Erythroblast (primary cell): ENCODE measurements at places on chromosomes 12 and 14.

DNA sequence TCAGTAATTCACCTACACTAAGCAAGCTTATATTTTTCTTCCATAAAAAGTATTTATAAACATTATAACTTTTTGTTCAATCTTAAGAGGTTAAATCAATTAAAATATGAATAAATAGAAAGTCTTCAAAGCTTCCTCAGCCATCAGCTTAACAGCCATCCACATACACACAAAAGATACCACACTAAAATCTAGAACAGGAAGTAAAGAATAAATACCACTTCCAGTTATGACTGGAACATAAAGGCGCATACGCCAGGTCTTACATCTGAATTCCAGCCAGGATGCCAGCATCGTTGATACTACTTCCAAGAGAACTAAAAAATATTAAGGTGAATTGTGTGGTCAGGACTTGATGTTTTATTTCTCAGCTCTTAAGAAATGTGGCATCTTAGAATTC is 17.0 kb downstream of the SIX1 start:
- DNase-seq, result no peak

- DNase-seq, result no peak
These were observed 10.7 kb upstream of the TBC1D30 start for GRCh38 chr12:64813723-64814122.

- DNase-seq, result peak; percentile 50
These were observed 123.0 kb downstream of the GLT1D1 start for GRCh38 chr12:128976120-128976738.

DNA sequence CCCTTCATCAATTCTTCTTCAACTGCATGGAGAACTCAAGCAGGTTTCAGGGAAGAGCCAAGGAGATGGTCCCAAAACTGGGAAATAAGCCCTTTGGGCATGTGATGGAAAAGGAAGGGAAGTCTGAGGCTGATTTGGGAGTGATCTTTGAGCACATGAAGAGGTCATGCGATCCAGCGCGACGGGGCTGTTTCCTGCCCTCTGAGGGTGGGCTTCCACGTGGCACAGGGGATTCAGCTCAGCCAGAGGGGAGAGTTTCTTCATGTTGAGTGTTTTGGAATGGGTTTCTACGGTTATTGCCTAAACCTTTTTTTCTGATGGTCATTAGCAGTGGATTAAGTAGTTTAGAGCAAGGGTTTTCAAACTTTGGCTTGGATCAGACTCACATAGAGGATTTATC is 30.2 kb downstream of the GPR68 start:
- DNase-seq, result no peak

DNA sequence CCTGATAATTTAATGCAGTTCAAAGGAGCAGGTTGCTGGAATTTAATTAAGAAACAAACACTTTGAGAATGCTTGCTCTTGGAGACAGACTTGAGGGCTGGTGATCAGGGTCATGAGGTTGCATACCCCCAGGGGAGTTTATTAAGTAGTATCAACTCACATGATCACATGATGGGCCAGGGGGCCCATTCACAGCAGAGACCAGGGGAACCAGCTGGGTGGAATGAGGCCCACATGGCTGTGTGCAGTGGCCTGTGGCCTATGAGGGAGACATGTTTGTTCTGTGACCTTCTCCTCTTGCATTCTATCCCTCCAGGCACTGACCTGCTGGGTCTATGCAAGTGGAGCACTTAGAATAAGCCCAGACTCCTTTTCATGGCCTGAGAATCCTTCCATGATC is 266.6 kb upstream of the PWP1 start:
- DNase-seq, result no peak

- peak; percentile 23 for DNase-seq
These were observed 384.2 kb downstream of the ZFP36L1 start for GRCh38 chr14:68408680-68409079.

DNA sequence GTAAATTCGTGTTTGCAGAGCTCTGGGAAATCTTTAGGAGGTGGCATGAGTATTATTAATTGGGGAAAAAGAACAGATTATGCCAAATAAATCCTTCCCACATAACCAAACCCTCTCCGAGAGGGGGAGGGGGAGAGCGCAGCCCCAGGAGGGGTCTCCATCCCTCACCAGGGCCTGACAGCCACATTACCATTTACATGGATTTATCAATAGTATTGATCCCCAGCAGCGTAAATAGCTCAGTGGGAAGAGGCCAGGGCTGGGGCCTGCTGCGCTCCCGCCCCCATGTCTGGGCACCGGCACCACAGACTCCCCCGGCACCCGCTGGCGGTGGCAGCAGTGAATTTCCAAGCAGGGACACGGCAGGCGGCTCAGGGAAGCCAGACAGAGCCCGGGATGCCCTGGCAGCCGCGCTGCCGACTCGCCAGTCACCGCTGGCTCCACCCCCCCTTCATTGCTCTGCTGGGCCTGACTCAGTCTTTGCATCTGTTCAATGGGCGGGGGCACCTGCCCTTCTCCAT is 2.4 kb downstream of the NCOR2 start:
- DNase-seq, result no peak

- no peak for DNase-seq
These were observed 46.9 kb downstream of the ACTN1 start for GRCh38 chr14:68932231-68932630.

DNA sequence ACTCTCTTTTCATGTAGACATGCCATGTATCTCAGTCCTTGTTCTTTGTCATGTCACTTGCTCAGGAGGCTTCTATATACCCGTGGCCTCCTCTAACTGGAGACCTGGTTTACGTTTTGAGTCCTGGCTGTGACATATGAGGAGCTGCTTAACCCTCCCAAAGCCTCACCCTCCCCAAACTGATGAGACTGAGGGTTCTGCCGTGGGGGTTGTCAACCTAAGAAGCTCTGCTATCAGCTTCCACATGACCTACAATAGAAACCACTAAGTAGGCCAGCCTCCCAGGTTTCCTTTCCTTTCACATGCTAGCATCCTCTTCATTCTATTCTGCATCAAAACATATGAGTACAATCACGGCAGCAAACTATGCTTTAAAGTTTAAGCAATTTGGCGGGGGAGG is 76.8 kb upstream of the WSCD2 start:
- DNase-seq, result no peak

DNA sequence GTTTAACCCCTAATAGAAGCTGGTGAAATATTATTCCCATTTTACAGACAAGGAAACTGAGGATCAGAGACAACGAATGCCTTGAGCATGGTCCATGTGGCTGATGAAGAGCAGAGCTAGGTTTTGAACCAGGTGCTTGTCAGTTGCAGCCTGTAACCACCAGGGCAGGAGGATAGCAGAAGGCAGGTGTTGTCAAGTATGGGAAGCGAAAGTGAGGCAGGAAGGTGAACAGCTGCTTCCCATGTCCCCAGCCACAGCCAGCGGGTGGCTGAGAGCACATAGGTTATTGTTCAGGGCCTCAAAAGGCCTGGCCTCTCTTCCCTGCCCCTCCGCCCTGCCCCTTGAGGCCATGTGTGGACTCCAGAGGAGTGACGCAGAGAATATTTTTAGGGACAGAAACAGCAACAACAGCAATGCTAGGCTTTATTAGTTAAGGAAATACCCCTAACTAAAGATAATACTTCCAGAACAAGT is 39.6 kb downstream of the IQSEC3 start:
- DNase-seq, result no peak

GRCh38 chr12:129190827-129191226 is 337.5 kb downstream of the GLT1D1 start:
- no peak for DNase-seq

DNA sequence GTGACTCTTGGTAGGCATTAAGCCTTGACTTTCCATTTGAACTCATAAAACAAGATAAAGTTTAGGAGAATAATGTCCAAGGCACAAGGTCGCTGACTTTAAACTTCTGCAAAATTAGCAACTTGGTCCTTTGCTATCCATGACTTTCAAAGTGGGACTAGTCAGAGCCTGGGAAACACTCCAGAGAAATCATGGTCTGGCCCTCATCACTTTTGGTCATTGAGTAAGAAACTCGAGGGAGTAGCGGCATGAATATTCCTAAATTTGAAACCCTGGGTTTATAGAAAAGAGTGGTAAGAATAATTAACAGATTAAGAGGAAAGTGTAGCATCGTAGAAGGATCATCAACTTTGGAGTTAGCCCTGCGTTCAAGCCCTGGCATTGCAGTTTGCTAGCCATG is 16.9 kb upstream of the APPL2 start:
- no peak for DNase-seq

GRCh38 chr14:102279688-102280348 is 25.1 kb downstream of the MOK start:
- no peak for DNase-seq

DNA sequence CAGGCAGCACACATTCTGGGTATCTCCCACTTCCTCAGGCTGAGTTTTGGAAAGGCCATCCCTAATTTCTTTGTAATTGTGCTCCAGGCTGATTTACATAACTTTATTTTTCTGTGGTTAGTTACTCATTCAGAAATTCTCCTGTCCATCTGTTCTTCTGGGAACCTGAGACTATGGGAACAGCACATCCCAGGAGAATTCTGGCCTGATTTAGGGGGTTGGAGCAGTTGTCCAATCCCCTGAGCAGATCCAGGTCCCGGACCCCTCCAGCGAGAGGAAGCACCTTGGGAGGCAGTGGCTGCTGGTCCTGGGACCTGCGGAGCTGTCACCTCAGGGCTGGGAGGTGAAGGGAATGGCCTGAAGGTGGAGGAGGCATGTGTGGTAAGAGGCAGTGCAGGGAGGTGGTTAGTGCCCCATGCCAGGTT is 40.4 kb downstream of the TSPAN9 start:
- no peak for DNase-seq

DNA sequence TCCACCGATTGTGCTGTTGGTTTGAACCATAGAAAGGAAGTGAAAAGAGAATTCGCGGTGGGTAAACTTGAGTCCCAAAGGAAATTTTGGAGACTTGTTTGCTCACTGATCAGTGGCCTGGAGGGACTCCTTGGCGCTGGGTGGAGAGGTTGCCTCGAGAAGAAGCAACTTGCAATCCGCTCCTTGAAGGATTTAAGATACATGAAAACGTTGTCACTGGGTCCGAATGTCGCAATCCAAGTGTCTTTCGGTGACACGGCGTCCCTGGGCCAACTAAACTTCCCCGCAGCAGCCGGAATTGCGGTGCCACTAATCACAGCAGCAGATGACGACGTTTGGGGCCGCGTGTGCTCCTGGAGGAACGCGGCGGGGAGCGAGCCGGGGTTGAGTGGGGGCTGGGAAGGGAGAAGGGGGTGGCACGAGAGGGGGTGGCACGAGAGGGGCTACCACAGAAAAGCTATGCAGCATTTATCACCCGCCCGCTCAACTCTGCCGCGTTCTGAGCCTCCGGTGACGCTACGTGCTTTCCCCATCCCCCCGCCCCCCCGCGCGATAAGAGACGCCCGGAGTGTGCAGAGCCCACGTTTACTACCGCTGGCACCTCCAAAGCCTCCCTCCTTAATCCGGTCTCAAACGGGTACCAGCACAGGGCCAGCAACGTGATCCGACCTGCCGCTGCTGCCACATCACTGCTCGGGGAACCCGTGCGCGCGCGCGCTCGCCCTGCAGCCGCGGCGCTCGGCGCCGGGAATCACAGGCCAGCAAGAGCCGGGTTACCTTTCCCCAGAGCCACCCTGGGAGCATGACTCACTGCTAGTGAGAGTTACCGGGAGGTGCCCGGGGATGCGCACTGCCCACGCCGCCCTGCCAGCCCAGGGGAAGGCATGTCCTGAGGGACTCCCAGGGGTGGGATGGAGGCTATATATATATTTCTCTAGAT is 833 bp upstream of the BHLHE41 start:
- peak; percentile 28 for DNase-seq

GRCh38 chr14:36241183-36241582 is 64.7 kb upstream of the PTCSC3 start:
- DNase-seq, result no peak

- DNase-seq, result no peak
These were observed 59.1 kb upstream of the AMN start for GRCh38 chr14:102863381-102863780.

DNA sequence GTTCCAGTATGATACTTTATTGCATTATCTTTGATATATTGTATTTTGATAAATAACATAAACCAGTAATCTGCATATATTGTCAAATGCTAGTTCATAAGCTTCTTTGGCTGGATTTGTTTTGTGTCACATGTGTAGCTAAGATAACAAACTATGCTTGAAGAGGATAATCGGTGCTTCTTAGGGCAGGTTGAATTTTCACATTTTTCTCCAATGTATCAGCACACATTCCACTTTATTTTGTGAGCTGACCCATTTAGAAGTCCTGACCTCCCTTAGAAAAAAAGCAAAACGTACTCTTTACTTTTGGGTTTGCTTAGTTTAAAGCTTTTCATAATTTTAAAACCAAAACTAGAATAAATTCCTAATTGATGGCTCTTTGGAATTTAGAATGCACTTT is 277.7 kb upstream of the DDHD1 start:
- no peak for DNase-seq

- DNase-seq, result no peak
These were observed 203.5 kb upstream of the G2E3 start for GRCh38 chr14:30355431-30355913.

- no peak for DNase-seq
These were observed 79.9 kb downstream of the PHLDA1 start for GRCh38 chr12:75951399-75952278.

DNA sequence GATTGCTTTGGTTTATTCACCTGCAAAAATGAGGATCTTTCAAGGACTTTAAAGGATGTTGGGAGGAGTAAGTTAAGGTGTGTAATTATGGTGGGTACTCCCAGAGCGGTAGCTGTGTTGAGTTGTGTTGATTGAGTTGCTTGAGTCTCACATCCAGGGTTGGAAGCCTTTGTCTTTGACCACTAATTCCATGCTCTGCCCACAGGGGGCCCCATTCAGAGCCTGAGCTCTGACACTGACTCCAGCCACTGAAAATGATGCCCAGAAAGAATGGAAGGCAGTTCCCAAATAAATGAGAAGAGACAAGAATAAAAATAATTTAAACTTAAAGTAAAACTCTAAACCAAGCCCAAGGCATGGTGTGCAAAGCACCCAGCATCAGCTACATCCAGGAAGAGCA is 237.4 kb upstream of the PWP1 start:
- peak; percentile 12 for DNase-seq

GRCh38 chr12:76256904-76257303 is 91.3 kb downstream of the BBS10 start:
- DNase-seq, result no peak

GRCh38 chr14:70004791-70005190 is 125.6 kb downstream of the SMOC1 start:
- no peak for DNase-seq

- no peak for DNase-seq
These were observed 22.8 kb upstream of the CEBPE start for GRCh38 chr14:23141706-23142444.

GRCh38 chr12:22755629-22756028 is 130.7 kb downstream of the ETNK1 start:
- DNase-seq, result no peak

DNA sequence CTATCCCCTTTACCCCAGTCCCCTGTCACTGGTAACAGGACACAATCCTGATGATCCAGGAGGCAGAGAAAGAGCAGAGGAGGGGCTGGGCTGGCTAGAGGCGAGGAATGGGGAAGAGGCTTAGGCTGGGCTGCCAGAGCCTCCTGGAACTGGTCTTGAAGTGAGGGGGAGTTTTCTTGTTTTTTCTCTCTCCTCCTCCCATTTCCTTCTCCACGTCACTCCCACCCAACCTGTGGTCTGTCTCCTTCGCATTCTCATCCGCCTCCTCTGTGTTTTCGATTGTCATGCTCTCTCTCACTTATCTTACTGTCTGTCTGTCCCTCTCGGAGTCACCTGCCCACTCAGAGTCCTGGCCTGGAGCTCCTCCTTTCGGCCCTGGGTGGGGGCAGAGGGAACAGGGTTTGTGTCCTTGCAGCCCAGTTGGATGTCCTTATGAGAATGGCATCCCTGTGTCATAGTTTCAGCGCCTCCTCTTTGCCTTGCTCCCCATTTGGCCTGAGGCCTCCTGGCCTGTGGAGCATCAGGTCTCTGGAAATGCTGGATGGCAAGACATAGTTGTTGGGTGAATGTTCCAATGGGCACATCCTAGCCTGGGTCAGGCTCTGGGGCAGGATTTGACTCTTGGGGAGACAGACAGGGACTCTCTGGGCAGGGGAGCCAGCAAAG is 3.4 kb upstream of the KRT80 start:
- DNase-seq, result no peak
